ENCODE measurements at places on chromosomes 12 and 14.

DNA sequence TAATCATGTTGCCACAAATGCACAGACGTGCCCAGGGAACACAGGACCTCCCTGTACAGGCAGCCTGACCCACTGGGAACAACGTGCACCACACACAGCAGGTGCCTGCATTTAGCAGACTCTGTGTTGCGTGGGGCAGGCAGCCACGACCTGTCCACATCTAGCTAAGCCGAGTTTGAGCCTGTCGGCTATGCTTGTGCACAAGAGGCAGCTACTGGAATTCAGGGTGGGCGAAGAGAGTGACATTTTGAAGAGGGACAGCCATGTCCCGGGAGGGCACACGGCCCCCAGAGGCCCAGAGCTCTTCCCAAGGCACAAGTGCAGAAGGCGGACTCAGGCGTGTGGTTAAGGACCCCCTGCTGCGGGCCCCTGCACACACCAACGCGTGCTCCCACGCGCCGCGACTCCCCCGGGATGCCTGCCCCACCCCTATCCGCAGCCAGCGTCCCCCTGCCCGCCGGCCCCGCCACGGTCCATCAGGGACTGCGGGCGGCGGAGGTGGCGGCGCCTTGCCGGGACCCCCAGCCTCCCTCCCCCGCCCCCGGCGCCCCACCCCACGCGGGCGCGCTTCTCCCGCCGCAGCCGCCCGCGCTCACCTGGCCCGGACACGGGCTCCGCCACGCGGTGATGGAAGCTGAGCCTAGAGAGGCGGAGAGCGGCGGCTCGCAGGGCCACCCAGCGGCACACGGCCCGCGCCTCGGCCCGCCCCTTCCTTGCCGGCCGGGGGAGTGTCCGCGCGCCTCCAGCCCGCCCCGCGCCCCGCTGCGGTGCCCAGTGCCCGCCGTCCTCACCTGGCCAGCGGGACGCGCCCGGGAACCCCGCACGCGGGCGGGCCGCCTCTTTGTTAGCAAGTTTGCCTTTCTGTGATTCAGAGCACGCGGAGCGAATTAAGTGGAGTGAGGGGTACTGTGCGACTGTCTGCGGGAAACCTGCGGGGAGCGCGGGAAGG, 125.3 kb upstream of the PRMT8 start:
- no peak for DNase-seq

DNA sequence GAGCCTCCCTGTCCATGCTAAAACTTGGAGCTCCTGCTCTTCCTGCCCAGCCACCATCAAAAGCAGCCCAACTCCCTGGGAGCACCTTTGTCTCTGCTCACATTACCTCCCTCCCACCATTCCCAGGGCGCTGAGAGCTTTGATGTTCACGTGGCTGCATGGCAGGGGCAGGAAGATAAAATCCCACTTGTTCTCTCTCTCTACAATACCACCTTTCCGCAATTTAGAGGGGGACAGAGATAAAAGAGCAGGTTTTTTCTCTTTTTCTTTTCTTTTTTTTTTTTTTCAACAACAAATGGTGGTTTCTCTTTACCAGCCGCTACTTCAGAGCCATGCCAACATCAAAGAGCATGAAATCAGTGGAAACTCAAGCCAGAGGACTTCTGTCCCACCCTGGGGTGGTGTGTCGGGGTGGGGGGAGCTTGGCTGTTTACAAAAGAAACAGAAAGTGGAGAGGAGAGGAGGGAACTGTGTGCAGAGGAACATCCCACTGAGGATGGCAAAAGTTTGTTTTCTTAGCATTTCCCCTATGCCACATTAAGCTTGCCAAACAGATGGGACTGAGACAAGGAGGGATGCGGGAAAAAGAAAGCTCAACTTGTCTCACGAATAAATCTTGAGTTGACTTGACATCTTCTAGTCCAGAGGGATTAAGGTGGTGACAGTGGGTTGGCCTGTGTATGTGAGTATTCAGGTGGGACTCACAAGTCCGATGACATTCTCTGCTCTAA, 103.7 kb upstream of the NUDT4 start:
- no peak for DNase-seq

DNA sequence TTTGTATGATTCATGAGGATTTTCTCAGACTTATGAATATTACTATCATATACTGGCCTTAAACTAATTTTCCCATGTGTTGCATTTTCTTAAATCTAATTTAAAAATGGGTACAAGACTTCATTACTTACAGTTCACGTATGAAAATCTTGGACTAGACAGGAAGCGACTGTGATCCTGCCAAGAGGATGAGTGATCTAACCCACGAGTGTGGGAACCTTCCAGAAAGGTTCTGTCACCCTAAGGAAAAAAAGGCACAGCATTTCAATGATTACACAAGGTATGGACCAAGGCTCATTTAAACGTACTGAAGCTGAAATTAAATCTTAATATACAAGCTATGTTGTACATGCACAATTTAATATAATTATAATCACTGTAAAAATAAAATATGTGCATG, 293.5 kb upstream of the DIO2 start:
- DNase-seq: no peak

DNA sequence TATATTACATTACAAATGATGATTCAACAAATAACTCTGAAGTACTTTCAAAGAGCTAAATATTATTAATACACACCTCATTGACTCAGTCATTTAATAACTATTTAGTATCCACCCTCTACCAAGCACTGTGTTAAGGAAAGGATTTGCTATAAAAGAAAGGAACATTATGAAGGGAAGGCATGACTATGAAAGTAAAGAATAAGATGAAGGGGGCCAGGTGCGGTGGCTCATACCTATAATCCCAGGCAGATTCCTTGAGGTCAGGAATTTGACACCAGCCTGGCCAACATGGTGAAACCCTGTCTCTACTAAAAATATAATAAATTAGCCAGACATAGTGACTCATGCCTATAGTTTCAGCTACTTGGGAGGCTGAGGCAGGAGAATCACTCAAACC, 107.9 kb downstream of the PLCZ1 start:
- no peak for DNase-seq

DNA sequence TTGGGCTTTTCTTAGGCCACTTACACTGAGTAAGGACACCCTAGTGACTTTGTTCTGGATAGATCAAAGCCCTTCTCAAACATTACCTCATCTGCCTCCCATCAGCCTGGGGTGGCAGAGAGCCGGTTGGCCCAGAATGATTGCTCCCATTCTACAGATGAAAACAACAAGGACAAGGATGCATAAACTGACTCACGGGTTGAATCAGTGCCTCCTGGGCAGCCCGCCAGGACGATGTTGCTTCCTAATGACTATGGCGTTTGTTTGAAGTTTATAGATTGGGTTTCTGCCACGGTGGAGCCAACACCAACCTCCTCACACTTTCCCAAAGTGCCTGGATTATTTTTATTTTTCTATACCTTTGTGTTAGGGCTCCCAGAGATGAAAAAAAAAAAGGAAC, 3.6 kb upstream of the VRK1 start:
- no peak for DNase-seq

GRCh38 chr14:58151133-58152013, 640 bp downstream of the ARMH4 start:
- DNase-seq: no peak

GRCh38 chr12:10395390-10395998, 5.7 kb upstream of the KLRK1 start:
- no peak for DNase-seq

- no peak for DNase-seq
Observed at GRCh38 chr12:129887101-129887500, 16.7 kb downstream of the TMEM132D start.

- no peak for DNase-seq
Observed at GRCh38 chr12:98446060-98446459, 69.3 kb upstream of the TMPO start.
